ENCODE measurements at places on chromosomes 5 and 9.

GRCh38 chr9:134778156-134778555 is 102.5 kb upstream of the FCN2 start:
- DNase-seq = no peak

- no peak for DNase-seq
These were observed 40.0 kb upstream of the ADRB2 start for GRCh38 chr5:148786456-148786855.

GRCh38 chr9:133180953-133181352 is 17.2 kb upstream of the GBGT1 start:
- no peak for DNase-seq

DNA sequence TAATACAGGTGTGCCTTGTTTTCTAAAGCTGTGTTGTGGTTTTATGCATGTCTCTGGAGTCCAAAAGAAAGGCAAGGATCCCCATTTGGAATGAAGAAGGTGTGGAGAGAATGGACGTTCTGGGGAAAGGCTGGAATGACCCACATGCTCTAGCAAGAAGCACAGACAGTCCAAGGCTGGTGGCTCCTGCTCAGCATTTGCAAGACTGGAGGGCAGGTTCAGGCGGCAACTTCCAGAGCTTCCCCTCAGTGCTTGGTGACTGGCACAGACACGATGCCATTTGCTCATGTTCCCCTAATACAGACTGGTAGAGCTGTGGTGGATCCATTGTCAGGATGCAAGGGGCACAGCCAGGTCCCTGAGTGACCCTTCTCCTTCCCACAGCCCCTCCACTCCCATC is 8.2 kb downstream of the SLC22A4 start:
- no peak for DNase-seq
